ENCODE measurements at places on chromosomes 3 and 15.
A peak's percentile ranks its signal among the peaks of the same experiment; 100 is the strongest.

GRCh38 chr3:11655196-11655928, 11.6 kb upstream of the VGLL4 start:
- peak; percentile 57 for DNase-seq

DNA sequence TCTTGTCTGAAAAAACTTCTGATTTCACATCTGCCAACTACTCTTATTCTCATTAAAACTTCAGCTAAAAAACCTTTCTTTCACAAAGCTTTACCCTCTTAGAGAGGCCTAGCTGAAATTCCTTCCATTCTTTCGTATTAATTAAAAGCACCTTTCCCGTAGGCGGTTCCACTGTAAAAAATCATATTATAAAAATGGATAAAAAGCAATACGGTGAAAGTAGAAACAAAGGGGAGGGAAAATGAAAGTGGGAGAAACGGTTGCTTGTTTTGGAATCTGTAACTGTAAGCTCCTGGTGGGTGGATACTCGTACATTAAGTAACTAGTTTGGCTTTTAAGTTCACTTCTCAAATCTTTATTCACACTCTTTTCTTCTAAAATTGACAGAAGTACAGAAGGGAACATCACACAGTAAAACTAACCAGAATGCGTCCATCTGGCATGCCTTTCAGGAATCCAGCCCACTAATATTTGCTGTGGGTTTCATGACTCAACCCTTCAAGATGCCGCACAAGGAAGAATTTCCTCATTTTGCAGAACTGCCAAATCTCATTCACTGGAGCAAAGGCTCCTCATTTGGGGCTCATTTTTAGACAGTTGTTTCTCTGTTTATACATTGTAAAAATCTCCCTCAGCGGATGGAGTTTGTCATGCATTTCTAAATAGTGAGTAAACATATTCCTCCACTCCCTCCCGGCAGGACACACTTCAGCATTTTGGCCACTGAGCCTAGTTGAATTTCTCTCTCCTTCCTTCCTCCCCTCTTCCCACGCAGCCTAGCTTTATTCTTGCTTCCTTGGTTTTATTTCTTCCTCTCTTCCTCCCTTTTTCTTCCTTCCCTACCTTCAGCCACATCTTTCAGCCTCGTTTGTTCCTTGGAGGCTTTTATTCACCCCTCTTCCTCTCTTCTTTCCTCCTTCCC, 419.5 kb upstream of the NAALADL2 start:
- DNase-seq = no peak

DNA sequence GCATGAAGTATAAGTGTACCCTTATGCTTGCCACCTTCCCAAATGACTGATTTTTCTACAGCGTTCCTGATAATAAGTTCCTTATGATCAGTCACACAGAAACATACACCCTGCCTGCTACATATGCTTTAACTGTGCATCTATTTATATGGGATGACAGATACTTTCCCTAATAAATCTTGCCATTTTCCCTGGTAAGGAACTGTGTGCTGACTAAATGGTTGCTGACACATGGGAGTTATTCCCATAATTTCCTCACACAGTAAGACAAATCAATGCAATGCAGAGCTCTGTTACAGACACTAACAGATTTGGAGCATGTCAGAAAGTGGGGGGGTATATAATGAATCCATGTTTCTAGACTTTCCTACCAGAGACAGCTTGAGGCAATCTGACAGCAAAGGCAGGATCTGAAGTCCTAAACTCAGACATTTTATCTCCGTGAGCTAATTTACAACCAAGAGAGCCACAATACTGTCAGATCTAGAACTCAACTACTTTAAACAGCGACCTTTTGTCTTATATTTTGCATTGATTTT, 86.9 kb upstream of the TCF12 start:
- DNase-seq = no peak

DNA sequence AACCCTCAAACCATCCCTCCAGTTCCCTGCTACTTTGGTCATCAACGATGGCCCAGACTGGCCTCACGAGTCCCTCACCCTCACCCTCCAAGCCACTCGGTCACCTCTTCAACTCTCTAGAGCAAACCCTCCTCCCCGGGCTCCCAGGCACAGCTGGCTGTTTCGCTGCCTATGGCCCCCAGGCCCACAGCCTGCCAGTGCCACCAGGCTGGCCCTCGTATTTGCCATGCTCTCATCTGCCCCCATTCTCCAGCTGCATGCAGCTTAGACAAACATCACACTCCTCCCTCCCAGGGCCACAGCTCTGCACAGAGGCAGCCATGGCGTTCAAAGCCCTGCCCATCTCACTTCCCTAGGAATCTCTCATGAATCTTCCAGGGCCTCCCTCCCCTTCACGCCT, 13.8 kb downstream of the RAB43 start:
- no peak for DNase-seq

DNA sequence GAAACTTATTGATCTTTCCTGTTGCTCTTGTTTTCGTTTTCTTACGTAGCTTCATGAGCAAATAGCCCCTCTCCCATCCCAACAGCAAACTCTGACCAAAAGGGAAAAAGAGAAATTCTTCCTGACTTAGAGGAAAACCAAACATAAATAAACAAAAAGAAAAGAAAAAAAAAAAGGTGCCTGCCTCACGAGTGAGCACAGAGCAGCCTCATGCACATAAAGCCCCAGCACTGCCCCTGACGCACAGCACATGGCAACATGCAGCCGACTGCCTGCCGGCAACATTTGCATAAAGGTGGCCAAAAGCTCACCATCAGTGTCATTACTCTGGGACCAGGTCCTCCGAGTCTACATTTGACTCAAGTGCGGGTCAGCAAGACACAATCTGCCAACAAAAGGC, 6.4 kb downstream of the POC1A start:
- no peak for DNase-seq

DNA sequence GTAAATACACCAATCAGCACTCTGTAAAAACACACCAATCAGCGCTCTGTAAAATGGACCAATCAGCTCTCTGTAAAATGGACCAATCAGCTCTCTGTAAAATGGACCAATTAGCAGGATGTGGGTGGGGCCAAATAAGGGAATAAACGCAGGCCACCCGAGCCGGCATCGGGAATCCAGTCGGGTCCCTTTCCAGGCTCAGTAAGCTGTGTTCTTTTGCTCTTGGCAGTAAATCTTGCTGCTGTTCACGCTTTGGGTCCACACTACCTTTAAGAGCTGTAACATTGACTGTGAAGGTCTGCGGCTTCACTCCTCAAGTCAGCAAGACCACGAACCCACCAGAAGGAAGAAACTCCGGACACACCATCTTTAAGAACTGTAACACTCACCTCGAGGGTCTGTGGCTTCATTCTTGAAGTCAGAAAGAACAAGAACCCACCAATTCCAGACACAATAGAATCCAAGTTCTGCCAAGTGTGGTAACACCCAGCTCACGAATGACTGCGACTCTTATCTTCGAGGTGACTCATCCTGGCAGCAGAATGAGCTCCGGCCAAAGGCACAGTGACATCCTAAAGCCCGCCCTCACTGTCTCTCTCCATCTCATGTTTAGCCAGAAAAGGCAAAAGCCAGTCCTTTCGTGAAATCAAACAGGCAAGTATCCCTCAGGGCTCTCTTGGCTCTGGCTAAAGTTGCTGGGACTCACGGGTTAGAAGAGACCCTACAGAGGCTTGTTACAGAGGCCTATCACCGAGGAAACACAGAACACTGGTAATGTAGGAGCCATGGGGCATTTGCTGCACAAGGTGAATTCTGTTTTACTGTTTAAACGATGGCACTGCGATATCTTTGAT, 155.2 kb downstream of the FAM43A start:
- no peak for DNase-seq

DNA sequence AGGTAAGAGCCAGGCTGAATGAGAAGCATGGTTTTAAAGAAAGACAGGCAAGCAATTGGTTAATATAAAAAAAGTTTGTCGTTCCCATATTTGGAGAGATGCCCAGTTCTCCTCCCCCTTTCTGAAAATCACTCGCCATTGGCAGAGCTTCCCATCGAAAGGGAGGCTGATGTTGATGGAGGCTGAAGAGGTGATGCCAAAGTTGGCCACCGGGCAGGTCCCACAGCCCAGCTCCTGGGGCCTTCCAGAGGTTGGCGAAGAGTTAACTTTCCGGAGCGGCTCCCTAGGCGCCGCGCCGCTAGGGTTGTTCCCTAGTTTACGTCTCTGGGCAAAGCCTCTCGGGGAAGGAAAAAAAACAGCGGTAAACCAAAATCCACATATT, 793 bp downstream of the PCOLCE2 start:
- DNase-seq = peak; percentile 37

DNA sequence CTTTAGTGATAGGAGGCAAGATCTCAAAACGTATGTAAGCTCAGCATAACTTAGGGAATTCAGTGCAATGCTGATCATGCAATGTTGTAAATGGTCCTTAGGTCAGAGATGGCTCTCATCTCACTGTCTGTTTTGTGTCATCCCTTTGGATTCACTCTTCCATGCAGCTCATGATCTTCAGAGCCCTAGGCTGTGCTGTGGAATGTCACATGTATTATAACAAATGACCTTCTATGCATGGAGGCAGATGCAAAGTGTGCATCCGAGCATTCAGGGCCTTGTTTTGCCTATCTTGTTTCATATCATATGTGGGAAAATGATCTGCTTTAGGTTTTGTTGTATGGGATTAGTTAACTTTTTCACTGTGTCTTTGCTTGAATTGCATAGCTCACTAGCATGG, 40.5 kb upstream of the PDZRN3 start:
- DNase-seq = no peak

DNA sequence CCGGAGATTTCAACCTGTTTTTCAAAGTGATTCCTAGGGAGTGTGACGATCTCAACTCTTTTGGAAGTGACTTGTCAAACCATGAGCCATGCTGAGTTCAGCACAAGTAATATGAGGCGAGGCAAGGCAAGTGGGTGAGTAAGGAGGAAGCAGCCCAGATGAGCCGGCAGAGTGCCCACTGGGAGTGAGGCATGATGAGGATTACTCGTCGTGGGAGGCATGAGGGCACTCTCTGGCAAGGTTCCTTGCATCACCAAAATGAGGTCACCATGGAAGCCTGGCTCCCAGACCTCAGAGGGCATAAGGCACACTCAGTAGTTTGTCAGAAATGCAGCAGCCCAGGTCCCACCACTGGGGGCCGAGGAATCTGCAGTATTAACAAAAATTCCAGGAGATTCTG, 636.1 kb downstream of the MAGI1 start:
- no peak for DNase-seq

GRCh38 chr3:56826831-56827722, 25.3 kb upstream of the ARHGEF3 start:
- no peak for DNase-seq

DNA sequence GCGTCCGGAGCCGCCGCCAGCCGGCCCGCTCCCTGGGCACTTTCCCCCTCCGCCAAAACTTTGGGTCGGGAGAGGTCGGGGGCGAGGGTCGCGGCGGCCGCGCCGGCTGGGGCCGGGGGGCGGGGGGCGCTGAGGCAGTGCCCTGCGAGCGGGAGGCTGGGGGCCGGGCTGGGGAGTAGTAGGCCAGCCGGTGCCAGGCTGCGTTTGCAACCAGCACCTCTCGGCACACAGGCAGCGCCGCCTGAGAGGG, 452 bp downstream of the BBX start:
- DNase-seq = no peak

DNA sequence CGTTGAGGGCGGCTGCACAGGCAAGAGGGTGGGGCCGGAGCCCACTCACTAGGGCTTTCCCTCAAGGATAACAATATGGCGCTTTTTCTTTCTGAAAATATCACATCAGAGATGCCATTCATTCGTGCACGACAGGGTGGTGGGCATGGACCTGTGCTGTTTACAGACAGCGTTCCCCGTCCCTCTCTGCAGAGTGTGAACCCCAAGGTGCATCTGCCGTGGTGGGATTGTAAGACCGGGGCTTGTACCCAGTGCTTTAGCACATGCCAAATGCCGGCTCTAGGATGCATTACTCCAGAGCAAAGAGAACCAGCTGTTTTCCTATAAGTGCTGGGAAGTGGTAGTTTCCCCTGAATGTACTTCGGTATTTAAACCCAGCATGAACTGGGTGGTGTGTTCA, 37.0 kb downstream of the CHDH start:
- no peak for DNase-seq

- DNase-seq = no peak
Measured at GRCh38 chr15:59555696-59556095, 55.9 kb upstream of the GCNT3 start.

GRCh38 chr3:139629033-139629432, 48.7 kb downstream of the NMNAT3 start:
- peak; percentile 28 for DNase-seq

DNA sequence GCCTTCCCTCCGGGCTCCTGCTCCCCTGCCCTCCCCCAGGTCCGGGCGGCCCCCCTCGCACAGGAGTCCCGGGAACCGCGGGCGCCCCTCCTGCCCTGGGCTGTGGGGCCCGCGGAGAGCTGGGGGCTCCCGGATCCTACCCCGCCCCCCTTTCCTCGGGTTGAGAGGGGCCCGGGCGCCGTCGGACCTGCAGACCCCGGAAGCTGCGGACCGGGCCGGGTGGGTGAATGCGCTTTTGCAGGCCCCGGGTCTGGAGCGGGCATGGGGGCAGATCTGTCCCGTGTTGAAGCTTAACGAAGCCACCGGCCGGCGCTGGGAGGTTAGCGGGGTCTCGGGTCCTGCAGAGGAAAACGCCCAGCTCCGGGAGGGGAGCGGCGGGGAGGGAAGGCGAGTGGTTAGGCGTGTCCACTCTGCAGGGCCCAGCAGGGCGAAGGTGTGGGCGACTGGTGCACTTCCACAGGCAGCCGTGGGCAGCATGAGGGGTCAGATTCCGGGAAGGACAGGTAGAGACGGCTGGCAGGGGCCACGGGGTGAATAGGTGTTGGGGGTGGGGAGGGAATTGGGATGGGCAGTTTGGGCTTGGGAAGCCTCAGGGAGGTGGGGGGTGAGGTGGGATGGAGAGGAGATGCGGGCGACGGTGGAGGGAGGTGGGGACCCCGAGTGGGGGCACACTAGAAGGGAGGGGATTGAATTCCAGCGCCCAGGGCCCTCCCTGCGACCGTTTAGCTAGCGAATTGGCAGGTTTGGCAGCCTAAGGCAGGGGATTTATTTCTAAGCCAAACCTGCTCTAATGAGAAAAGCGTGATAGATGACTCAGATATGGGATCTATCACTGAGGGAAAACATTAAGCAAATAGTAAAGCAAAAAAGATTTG, 635 bp downstream of the CD276 start:
- peak; percentile 69 for DNase-seq

DNA sequence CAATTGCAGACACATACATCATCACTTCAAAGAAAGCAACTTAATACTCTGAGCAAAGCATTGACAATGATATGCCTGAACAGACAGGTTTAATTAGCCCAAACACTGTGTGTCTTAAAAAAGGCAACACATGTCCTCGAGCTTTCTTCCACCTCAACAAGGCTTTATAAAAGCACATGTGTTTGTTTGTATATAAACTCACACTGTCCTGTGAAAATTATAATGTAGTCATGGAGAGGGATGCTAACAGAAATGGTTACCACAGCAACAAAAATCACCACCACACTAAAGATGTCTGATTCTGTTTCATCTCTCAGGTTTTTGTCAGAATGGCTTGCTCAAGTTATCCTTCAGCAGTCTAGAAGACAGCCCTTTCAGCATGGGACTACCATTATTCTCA, 314.7 kb downstream of the MAGI1 start:
- no peak for DNase-seq

- DNase-seq = no peak
Measured at GRCh38 chr3:160210799-160211221, 14.4 kb upstream of the C3orf80 start.

GRCh38 chr15:80489030-80489594, 84.9 kb downstream of the ARNT2 start:
- no peak for DNase-seq

- DNase-seq = no peak
Measured at GRCh38 chr15:78685159-78685921, 44.3 kb upstream of the CHRNB4 start.

All from glutamatergic neuron (in vitro differentiated cells).